ENCODE measurements at places on chromosomes 6 and 20.

DNA sequence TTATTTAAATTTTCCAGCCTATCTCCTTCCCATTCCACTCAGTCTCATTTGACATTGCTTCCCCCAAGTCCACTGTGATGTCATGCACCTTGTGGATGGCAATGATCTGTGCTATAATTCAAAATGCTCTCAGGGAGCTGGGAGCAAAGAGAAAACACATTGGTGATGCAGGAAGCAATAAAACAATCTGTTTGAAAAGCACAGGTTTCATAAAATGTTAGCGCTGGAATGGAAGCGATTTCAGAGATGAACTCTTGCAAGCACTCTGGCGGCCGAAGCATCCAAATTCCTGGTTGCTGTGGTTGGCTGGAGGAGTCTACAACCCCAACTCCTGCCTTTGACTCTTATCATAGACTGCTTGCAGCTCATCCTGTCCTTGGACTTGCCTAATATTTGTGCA, 167.0 kb downstream of the GMPR start:
- DNase-seq: peak; percentile 26

DNA sequence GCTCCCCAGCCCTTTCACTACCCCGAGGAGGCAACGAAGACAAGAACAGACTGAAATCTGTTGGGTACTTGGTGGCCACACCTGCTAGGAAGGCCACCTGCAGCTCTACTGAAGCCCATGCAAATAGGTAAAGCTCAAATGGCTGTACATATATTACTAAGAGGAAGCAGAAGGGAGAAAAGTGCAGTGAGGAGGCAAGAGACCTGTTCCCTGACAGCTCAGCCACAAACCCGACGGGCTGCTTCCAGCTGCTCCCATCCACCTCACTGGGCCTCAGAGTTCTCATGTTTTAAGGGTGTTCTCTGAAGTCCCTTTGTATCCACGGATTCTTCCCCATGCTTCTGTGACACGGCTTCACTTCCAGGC, 24.6 kb downstream of the TRAM2 start:
- DNase-seq: no peak

DNA sequence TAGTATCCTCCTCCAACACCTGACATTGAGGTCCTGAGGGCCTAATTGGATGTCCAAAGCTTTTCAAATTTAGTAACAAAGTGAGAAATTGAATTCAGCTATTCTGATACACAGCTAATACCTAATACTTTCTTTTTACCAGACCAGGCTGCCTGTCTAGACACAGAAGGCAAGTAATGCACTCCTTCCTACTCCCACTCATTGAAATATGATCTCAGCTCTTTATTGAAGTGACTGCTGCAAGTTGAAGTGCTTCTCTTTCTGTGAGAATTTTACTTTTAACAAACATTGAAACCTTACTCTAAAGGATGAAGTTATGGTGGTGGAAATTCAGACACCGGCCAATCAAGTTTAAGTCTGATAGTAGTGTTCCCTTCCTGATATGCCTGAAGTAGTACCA, 90.8 kb upstream of the OGFRL1 start:
- peak; percentile 61 for DNase-seq

DNA sequence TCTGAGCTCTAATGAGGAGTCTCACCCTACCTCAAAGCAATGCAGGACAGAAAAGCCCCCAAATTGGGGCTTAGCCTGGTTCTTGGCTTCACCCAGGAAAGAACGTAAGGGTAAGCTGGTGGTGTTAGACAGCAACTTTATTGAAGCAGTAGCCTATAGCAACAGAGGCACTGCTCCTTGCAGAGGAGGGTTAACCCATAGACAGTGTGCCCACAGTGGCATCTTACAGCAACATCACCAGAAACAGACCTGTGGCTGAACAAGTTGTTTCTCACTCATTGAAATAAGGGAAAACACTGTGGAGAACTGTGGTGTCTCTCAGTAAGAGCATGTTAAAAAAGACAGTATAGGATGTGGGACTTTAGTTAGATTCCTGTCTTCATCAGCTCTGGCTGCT, 80.4 kb upstream of the SPTLC3 start:
- no peak for DNase-seq

GRCh38 chr20:651713-652614, 1.0 kb downstream of the SRXN1 start:
- no peak for DNase-seq

GRCh38 chr6:2773449-2773848, 8.3 kb downstream of the WRNIP1 start:
- DNase-seq: peak; percentile 70

- peak; percentile 46 for DNase-seq
Measured at GRCh38 chr6:82365016-82365795, 1.6 kb downstream of the TPBG start.

All from EH (cell line).